ENCODE measurements at places on chromosomes 2 and 18.

- no peak for DNase-seq
Observed at GRCh38 chr18:392928-393573, 107.5 kb downstream of the COLEC12 start.

DNA sequence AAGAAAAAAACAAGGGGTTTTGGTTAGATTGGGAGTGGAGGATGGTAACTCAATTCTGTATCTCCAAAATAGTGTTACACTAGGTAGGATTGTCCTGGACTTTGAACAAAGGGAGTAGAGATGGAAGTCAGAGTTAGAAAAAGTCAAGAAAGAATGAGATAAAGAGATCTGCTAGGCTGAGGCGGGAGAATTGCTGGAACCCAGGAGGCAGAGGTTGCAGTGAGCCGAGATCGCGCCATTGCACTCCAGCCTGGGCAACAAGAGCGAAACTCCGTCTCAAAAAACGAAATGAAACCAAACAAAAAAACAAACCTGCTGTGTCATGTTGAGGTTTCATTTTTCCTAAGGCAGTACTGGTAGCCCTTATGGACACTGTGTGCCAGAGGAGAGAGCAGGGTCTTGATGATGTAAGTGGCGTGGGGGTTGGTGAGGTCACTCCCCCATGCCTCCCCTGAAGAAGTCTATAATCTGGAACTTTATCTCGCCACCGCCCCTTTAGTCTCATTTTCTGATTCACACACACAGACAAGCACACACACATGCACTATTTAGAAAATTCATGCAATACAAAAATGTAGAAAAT lies 10.5 kb downstream of the DRC1 start:
- DNase-seq, result no peak

GRCh38 chr2:20737505-20737904 lies 70.6 kb downstream of the GDF7 start:
- DNase-seq, result no peak

DNA sequence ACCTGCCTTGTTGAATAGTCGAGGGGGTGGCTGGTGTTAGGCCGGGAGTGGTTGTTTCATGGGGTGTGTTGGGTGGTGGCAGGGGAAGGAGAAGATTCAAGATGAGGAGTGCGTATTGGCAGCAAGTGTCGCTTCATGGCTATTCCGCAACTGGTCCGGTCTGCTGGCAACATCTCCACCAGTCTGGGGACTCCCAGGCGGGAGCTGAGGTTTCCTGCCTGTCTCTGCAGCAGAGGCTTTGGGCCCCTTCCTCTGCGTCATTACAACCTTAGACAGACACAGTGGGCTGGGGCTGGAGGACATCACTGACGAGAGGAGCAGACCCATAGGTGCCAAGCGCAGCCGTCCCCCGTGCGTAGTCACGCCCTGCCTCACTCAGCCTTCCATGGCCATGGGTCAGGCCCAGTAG lies 64.0 kb upstream of the MCFD2 start:
- DNase-seq, result peak; percentile 70

DNA sequence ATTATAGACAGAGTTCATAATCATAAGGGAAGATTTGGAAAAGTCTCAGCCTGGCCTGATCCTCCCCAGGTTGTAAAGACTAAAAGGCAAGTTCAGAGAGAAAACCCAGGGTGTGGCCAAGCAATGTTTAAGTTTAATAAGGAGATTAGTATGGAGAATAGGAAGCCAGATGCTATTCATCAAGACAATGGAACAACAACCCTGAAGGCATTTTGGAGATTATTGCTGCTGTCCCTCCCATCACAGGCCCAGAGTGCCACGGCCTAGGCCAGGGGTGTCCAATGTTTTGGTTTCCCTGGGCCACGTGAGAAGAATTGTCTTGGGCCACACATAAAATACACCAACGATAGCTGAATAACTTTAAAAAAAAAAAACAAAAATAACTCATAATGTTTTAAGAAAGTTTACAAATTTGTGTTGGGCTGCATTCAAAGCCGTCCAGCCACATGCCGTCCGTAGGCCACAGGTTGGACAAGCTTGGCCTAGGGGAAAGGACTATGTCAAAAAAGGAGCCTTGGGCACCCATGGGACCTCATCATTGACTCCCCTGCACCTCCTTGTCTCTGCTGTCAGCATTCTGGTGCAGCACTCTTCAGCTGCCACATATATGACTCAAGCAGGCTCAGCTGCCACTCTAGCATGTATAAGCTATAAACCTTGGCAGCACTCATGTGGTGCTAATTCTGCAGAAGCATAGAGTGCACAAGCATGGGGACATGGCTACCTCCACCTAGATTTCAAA lies 20.8 kb downstream of the DPP4 start:
- no peak for DNase-seq
